ENCODE measurements at places on chromosomes 6 and 20.

- no peak for DNase-seq
These were observed 42.7 kb upstream of the NHSL1 start for GRCh38 chr6:138541823-138542481.

- DNase-seq, result no peak
These were observed 36.1 kb downstream of the PREX1 start for GRCh38 chr20:48791666-48792071.

DNA sequence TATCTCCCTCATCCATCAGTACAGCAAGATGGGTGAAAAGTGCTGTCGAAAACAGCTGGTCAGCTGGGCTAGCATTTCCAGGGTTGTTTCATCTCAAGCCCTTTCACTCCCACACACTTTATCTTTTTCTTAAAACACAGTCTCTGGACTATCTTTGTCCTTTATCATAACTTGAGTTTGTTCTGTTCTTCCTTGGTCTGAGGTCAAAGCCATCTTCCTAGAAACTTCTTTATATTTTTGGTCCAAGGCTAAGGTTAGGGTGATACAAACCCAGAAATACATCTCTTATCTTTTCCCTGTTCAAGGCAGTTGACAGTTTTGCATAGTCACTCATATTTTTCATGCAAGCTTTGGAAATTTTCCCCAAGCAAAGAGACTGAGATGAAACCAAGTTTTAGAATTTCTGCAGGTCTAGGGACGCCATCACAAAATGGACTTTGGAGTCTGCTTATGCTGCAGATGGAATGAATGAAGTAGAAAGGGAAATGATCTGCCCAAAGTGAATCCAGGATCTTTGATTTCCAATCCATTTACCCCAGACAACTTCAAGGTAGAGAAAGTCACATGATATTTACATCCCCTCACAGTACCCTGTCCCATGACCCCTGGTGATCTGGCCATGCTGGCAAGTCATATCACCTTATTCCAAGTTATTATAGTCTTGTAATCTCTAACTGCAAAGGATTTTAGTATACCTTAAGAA, 297.0 kb downstream of the ZNF217 start:
- DNase-seq, result no peak

GRCh38 chr20:45056473-45057173, 44.3 kb downstream of the KCNS1 start:
- DNase-seq, result no peak

GRCh38 chr6:79189760-79190350, 44.6 kb downstream of the HMGN3 start:
- no peak for DNase-seq

DNA sequence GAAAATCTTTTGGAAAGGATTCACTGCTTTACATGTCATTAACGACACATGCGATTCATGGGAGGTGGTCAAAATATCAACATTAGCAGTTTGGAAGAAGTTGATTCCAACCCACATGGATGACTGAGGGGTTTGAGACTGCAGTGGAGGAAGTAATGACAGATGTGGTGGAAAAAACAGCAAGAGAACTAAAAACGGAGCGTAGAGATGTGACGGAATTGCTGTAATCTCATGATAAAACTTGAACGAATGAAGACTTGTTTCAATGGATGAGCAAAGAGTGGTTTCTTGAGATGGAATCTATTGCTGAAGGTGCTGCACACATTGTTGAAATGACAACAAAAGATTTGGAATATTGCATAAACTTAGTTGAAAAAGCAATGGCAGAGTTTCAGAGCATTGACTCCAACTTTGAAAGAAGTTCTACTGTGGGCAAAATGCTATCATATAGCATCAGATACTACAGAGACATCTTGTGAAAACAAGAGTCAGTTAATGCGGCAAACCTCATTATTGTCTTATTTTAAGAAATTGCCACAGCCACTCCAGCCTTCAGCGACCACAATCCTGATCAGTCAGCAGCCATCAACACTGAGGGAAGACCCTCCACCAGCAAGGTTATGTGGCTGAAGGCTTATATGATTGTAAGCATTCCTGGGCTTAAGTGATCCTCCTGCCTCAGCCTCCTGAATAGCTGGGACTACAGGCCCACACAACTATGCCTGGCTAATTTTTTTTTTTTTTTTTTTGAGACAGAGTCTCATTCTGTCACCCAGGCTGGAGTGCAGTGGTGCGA, 19.2 kb downstream of the SRSF3 start:
- no peak for DNase-seq

- no peak for DNase-seq
These were observed 246.8 kb upstream of the EXOC2 start for GRCh38 chr6:939526-940252.

DNA sequence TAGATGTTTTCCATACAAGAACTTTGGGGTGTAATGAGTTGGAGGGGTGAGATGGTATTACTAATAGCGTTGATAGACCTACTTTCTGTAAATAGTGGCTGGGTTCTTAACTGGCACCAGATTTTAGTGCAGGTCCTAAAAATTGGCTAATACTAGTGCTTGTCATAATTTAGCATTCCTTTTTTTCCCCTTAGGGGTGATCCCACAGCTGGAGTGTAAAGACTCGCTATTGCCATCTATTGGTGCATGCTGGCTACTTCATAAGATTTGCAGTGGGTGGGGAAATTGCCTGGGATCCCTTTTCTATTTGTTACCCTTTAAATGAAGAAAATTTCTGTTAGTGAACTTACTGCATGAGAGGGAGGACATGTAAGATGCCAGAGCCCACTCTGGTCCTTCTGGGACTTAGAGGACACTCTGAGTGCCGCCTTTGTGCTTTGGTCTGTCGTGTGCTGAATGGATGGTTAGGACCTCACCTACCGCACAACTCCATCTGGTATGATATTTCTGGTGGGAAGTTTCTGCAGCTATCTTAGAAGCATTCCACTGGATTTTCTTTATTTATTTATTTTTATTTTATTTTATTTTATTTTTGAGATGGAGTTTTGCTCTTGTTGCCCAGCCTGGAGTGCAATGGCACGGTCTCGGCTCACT, 195.5 kb downstream of the JARID2 start:
- no peak for DNase-seq

DNA sequence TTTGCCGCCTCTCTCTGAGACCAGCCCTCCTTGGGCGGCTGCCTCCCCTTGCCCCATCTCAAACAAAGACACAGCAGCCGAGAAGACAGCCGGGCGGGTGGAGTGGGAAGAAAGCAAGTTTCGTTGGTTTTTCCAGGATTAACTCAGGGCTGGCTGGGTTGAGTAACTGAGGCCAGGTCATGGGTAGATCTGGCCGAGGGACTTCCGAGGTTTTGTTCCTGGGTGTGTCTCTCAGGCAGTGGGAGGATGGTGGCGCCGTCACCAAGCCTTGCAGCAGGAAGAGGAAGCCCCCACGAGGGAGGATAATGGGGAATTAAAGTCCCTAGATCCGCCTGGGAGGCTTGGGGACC, 167.2 kb downstream of the TTLL2 start:
- no peak for DNase-seq

DNA sequence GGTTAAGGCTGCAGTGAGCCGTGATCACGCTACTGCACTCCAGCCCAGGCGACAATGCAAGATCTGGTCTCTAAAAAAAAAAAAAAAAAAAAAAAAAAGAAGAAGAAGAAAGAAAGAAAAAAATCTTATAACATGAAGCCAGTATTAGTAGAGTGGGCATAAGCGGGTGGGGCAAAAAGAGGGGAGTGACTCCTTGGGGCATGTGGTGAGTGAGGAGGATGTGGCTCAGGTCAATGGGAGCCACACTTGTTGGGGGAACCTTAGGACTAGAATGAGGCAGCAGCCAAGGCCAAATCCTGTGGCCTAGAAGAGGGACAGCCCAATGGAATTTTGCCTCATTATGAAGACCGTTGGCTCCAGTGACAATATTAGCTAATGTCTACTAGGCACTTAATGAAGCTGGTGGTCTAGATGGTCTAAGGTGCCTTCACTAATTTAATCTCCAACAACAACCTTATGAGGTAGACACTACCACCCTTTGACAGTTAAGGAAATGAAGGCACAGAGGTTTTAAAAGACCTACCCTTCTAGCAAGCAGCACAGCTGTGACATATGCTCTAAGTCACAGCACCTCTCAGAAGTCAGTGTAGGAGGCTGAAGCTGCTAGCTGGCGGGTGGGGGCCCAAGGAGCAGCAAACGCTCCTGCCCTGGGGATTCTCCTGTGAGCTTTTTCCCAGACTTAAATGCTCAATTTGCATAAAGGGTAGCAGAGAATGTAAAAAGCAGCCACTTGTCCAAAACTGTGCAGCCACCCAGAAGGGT, 23.6 kb upstream of the ARMC12 start:
- DNase-seq, result no peak

- DNase-seq, result no peak
These were observed 28.7 kb downstream of the MYBL2 start for GRCh38 chr20:43695571-43695970.

- DNase-seq, result no peak
These were observed 379.1 kb downstream of the UTRN start for GRCh38 chr6:144664281-144664680.

DNA sequence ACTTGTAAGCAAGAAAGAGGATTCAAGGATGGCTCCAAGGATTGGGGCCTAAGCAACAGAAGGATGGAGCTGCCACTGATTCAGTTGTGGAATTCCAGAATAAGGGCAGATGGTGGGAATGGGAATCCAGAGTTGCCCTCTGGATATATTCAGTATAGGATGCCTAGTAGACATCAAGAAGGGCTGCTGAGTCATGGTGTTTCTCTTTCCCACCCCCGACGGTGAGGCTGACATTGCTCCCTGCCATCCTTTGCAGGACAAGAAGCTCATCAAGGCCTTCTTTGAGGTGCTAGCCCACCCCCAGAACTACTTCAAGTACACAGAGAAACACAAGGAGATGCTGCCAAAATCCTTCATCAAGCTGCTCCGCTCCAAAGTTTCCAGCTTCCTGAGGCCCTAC, 11.2 kb upstream of the ZNF76 start:
- DNase-seq, result no peak

- DNase-seq, result no peak
These were observed 44.3 kb upstream of the BCLAF1 start for GRCh38 chr6:136333824-136334464.

- no peak for DNase-seq
These were observed 325.6 kb downstream of the CENPW start for GRCh38 chr6:126665551-126665950.

DNA sequence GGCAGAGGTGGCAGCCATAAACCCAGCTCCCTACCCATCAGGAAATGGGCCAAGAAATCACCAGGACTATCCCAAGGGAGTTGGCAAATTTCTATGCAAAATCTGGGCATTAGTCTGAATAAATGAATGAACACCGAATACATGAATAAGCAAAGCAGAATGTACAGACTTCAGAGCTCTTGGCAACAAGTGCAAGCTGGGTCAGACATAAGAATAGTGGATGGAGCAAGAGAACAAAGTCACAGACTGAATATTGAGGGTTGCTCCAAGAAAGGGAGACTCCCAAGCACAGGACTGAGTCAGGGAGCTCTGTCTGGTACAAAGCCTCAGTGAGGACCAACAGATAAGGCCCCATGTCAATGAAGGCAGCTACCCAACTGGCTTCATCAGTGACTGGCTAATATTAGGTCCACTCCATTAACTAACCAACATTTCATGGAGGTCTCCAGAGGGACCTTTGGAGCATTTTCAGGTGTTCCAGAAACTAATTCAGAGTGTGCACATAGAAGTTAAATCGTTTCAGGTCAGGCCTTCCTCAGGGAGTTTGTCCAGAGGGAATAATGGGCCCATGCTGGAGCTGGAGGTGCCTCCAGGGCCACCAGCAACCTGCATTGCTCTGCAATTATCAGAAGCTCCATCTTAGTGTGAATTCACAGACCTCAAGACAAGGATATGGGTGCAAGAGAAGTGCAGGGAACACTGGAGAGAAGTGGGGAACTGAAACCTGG, 191.5 kb upstream of the RALGAPA2 start:
- no peak for DNase-seq

GRCh38 chr6:43471399-43471798, 6.0 kb upstream of the TJAP1 start:
- DNase-seq, result no peak

DNA sequence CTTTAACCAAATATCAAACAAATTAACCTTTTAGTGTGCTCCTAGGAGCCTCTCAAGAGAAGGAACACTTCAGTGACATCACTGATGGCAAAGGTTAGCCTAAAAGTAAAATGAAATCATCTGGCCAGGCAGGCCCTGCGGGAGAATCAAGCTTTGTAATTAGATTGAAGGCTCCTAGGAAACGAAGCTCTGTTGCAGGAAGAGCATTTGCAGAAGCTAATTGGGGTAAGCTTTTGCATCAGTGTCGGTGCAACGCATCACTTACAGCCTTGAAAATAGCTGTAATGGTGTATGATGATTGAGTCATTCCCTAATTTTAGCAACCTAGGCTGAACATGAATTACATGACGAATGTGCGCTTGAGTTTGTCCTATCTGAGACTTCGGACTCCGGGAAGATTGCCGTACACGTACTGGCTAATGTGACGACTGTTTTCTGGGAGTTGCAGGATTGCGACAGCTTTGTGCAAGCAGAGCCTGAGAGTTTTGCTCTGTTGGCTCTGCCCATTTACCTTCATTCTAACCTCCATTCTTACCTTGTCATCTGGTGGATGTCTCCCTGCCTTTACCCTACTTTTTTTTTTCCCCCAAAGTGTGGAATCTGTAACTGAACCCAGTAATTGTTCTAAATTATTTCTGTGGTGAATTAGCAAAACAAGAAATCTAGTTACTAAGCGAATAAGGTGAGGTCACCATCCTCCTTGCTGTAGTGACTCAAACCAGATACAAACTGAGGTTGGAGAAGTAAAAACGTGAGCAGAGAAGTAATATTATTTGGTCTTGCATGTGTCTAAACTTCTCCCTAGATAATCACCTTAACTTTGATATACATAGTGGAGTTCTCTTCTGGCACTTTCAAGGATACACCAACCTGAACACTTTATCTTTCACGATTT, 675.9 kb upstream of the CITED2 start:
- DNase-seq, result no peak

- DNase-seq, result no peak
These were observed 27.4 kb downstream of the MGME1 start for GRCh38 chr20:17995967-17996819.

DNA sequence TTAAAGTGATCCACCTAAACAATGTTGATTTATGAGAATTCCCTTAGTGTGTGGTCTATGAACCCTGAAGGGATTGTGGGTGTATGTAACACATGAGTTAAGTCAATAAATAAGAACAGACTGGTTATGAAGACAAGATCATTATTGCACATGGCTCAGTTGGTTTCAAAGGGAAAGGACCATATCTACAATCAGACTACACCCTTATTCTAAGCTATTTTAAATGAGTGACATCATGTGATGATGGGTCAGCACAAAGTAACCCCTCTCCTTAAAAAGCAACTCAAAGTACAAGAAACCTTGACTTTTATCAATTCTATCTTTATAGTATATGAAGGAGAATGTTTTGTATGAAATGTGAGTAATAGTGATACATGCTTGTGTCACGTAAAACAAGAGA, 15.3 kb upstream of the ZSCAN23 start:
- no peak for DNase-seq

GRCh38 chr20:14634665-14635064, 297.3 kb upstream of the FLRT3 start:
- DNase-seq, result no peak

DNA sequence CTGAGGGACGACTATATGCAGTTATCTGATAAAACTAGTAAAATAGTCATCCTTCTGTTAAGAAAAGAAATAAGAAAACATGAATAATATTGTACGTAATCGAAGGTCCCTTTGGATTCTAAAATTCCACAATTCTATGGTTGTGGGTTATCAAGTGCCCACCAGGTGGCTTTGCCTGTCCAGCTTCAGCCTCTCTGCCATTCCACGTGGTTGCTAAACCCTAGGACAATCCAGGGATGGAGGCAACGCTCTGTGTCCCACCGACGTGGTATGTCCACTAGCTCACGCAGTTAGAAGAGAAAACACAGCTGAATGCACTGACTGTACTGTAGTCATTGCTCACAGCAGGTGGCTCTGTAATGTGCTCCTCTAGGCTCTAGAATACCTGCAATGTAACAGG, 349.3 kb downstream of the FARS2 start:
- DNase-seq, result no peak
